ENCODE measurements at places on chromosomes 7 and 10.

- peak; percentile 69 for DNase-seq
These were observed 29.8 kb downstream of the MTURN start for GRCh38 chr7:30164567-30164966.

- DNase-seq = peak; percentile 88
These were observed 43.4 kb downstream of the DNMBP start for GRCh38 chr10:99966306-99966705.

- no peak for DNase-seq
These were observed 60.5 kb downstream of the SUFU start for GRCh38 chr10:102564209-102564834.

- peak; percentile 46 for DNase-seq
These were observed 47.5 kb downstream of the GNA12 start for GRCh38 chr7:2796358-2797352.

- DNase-seq = no peak
These were observed 275.8 kb downstream of the PTPRN2 start for GRCh38 chr7:158311791-158312190.

DNA sequence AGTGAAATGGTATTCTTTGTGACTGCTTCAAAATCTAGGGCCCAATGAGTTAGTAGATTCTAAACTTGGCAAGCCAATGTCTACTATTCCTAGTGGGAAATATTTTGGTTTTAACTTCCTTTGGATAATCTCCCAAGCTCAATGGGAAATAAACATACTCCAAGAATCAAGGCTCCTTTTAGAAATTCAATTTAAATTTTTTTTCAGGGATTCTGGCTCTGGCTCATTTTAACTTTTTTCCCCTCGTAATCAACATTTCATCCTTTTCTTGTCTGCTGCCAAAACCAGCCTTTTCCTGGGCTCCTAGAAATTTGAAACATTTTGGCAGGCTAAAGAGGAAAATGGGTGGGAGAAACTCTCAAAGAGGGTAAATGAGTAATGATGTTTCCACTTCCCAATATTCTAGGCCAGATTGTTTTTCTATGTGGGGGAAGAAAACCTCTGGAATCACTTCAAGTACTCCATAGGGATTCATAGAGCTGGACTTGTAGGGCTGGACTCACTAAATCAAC lies 85.6 kb upstream of the AGR3 start:
- DNase-seq = peak; percentile 27

GRCh38 chr10:102316421-102316820 lies 71.1 kb downstream of the GBF1 start:
- no peak for DNase-seq

GRCh38 chr10:98446151-98446660 lies 529 bp downstream of the HPS1 start:
- peak; percentile 9 for DNase-seq

- DNase-seq = no peak
These were observed 15.3 kb upstream of the ADAM22 start for GRCh38 chr7:87918740-87919139.

- no peak for DNase-seq
These were observed at the start of gene PLXNA4 for GRCh38 chr7:132575982-132576720. TSS of gene PLXNA4 (minus strand) at chr7:132576470. CDS start at chr7:132508693, 67,777 bp downstream.

DNA sequence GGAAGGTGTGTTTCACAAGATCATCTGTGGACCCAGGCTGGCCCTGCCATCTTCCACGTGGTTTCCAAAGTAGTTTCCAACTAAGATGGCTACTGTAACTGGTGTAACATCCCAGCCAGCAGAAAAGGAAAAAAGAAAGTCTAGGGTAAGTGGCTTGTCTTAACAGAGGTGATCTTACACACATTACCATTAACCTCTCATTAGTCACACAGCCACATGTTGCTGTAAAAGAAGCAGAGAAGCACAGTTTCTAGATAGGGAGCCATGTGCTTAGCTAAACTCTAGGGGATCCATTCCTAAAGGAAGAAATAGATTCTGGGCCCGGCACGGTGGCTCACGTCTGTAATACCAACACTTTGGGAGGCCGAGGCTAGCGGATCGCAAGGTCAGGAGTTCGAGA lies 54.3 kb downstream of the ZNF438 start:
- peak; percentile 57 for DNase-seq

DNA sequence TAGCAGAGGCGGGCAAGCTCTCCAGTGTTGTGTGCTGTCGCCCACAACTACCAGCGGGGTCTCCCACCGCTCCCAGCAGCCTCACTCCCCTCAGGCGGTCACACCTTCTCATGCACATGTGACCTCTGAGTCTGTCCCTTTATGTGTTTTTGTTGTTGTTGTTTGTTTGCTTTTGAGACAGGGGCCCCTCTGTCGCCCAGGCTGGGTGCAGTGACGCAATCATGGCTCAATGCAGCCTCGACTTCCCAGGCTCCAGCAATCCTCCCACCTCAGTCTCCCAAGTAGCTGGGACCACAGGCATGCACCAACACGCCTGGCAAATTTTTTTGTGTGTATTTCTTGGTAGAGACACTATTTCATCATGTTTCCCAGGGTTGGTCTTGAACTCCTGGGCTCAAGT lies 1.5 kb downstream of the CPSF4 start:
- no peak for DNase-seq

DNA sequence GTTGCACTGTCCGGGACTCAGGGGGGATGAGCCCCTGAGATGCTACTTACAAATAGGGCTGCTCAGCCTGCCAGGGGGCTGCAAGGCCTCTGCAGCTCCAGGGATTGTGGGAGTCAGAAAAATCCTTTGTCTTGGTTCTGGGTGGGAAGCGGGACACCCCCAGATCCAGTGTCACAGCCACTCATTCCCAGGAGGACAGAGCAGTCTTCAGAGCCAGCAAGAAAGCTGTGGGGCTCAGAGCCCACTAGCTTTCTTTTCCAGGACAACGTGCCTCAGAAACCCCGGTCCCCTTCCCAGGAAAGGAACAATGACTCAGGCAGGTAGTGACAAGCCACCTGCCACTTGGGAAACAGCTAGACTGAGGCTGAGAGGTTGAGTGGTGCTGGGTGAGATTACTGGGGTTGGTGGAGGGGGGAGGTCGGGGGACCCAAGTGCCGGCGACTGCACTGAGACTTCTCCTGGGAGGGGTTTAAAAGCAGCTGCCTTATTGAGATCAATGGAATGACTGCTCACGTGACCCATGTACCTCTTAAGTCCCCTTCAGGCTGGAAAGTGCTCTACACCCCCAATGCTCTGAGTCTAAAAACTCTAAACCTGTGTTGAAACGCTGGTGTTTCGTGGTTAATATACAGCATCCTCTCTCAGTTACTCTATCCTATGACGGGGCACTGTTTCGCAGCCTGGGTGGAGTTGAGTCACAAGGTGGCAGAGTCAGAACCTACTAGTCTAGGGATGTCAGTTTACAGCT lies 123.6 kb downstream of the UBE2H start:
- no peak for DNase-seq

DNA sequence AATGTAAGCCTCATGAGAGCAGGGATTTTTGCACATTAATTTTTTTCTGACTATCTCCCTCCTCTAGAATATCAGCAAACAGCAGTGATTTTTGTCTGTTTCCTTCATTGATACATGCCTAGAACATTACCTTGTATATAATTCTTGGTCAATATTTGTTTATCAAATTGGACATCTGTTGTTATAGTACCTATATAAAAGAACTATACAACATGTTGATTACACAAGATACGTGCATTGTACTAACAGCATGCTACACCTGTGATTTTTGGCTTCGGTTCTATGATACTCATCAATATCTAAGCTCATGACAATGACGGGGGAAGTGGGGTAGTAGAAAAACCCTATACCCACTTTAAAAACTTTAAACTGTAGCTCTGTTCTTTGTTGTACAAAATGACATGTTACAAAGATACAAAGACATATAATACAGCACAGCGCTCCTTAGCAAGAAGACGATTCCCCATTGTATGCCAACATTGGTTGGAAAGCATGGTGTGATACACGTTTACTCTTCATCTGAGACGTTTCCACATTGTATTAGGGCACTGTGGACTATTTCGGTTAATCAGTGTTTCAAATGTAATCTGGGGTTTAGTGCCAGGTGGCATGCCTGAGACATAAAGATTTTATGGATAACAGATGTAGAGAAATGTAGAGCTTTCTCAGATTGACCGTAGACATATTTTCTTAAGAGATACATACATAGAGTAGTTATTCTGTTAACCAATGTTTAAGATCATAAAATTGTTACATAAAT lies 70.5 kb upstream of the FOXP2 start:
- DNase-seq = no peak

DNA sequence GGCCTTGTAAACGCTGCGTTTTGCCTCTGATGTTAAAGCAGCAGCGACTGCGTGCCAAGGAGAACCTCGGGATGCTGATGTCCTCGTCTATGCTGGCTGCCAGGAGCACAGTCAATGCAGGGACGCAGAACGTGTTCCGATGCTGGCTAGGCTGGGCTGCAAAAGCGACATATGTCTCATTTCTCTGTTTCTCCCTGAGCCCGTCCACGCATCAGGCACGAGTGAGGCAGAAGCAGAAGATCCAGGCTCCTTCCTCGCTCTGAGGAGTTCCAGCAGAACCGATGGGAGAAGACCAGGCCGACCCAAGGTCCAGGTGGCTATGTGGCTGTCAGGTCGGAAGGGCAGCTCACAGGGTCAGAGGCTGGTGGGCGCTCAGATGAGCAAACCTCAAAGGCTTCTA lies 3.7 kb upstream of the FOXL3 start:
- no peak for DNase-seq

- DNase-seq = no peak
These were observed 188.0 kb upstream of the GPR26 start for GRCh38 chr10:123478116-123478515.

GRCh38 chr7:107122486-107122911 lies 46.3 kb upstream of the HBP1 start:
- DNase-seq = no peak

GRCh38 chr7:159095979-159096411 lies 48.7 kb downstream of the VIPR2 start:
- no peak for DNase-seq

DNA sequence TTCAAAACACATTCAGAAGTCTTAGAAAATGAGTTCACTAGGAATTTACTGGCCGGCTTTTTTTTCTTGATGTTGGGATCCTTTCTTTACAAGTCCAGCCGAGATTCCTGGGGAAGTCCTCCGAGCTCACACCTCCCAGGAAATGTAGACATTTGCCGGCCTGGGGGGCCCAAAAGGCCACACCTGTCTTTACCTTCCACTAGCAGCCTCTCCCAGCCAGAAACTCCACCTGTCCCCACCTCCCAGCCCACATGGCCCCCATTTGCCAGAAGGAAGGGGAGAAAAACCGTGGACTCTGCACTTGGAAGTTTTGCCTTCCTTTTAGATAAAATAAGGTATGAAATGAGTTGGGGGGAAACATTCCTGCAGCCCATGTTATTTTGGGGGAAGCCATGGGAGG lies 27.6 kb upstream of the EMX2 start:
- no peak for DNase-seq

- DNase-seq = peak; percentile 53
These were observed 32.1 kb downstream of the JCAD start for GRCh38 chr10:30027057-30028005.

DNA sequence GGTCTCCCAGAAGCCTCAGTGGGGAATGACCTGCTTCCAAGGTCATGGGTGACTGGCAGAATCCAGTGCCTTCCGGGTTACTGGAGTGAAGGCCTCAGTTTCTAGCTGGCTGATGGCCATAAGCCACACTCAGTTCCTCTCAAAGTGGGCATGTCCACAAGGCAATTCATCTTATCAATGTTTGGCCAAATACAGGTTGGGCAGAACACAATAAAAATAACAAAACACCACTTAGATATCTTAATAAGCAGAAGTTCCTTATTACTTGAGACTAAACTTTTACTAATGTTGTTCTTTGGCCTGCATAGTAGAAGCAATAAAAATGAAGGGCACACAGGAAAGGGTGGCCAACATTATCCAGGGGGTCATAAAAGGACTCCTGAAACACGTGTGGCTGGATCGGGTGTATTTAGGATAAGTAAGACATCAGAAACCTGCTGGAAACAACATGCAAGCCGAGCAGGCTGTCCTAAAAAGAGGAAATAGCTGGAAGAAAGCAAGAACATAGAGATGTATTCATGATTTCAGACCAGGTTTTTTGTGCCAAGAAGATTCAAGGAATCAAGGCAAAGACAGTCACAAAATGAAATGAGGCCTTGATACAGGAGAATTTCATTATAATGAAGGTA lies 19.6 kb upstream of the AKR1C2 start:
- DNase-seq = no peak

GRCh38 chr7:73507556-73507955 lies 14.5 kb downstream of the BAZ1B start:
- no peak for DNase-seq

- DNase-seq = no peak
These were observed 596.9 kb downstream of the PHTF2 start for GRCh38 chr7:78395298-78396036.

DNA sequence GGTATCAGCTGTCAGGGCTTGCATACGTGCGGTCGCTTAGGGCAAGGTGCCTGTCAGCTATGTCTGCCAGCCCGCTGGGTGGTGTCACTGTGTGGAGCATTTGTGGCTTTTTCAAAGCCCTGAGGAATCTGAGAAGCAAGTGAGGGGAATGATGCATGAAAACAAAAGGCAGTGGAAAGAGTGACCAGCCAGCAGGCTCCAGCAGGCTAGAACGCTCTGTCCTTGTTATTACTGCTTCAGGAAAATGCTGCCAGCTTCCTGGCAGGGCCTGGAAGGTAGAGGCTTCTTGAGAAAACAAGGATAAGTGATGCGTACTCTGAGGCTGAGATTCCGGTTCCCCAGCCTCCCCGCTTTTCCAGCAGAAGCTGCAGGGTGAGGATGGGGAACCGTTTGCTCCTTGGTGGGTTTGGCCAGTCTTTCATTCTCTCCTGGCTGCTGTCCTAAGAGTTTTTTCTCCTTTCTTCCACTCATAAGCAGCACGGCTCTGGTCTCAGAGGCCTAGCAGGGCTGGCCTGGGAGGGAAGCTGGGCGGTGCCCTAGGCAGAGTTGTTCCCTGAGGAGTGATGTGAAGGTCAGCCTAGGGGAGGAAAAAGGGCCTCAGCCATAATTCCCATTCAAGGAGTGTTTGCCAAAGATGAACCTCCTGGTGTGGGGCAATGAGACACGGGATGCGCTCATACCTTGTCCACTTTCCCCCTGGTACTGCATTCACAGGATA lies 42.8 kb upstream of the MKLN1 start:
- peak; percentile 89 for DNase-seq

DNA sequence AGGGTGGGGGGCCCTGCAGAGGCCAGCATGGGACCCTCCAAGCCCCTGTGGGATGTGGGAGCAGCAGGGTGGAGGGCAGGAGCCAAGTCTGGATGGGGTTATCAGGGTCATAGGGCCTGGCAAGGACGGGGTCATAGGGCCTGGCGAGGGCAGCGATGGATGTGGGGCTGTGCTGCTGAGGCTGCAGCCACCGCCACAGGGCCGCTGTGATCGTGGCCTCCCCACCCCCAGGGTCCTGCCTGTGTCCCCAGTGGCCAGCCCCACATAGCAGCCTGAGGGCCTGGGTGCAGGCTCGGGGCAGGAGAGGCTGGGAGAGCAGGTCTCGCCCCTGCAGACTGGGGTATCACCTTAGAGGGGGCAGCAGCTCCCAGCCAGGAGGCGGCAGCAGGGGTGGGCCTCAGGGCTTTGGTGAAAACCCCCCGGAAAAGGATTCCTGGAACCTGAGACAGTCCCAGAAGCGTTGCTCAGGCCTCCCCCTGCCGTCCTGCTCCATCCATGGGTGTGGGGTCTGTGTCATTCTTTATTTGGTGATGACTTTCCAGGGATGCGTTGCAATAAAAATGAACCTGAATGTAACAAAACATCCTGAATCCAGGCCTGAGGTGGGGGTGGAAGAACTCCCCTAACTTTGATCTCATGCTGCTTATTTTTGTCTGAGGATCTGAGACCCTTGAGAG lies 107.3 kb upstream of the SHH start:
- no peak for DNase-seq

GRCh38 chr7:155399577-155399976 lies 58.4 kb upstream of the EN2 start:
- no peak for DNase-seq

- no peak for DNase-seq
These were observed 17.7 kb upstream of the FXYD4 start for GRCh38 chr10:43353495-43354329.
